ENCODE measurements at places on chromosomes 4 and X.

- no peak for DNase-seq
Measured at GRCh38 chrX:110172215-110172614, 145.7 kb downstream of the AMMECR1 start.

- no peak for DNase-seq
Measured at GRCh38 chrX:15664487-15665444, at the start of gene CLTRN. Gene CLTRN (minus strand): TSS chrX:15664805. CDS start chrX:15664775, 30 bp downstream.

GRCh38 chrX:112761242-112762207, 79.1 kb downstream of the AMOT start:
- DNase-seq, result no peak

GRCh38 chr4:15245006-15245530, 182.8 kb upstream of the C1QTNF7 start:
- DNase-seq, result no peak

GRCh38 chr4:150136036-150136435, 57.8 kb downstream of the DCLK2 start:
- no peak for DNase-seq

GRCh38 chrX:139932073-139932900, 566 bp downstream of the ATP11C start:
- DNase-seq, result peak; percentile 30

GRCh38 chr4:125741825-125742452, 427.2 kb downstream of the FAT4 start:
- DNase-seq, result no peak

DNA sequence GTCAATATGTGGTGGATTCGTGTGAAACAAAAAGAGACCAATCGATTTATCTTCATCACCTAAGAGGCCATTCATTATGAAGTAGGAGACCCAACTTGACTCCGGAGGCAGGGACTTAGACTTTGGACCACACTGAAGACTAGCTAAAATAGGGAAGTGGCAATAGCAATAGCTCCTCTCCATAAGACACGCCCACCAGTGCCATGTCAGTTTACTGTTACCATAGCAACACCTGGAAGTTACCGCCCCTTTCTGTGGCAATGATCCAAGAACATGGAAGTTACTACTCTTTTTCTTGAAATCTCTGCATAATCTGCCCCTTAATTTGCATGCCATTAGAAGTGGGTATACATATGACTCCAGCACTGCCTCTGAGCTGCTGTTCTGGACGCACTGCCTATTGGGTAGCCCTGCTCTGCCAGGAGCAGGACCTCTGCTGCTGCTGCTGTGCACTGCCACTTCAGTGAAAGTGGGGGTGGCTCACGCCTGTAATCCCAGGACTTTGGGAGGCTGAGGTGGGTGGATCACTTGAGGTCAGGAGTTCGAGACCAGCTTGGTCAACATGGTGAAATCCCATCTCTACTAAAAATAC, 163.2 kb downstream of the PRKX start:
- DNase-seq, result no peak

DNA sequence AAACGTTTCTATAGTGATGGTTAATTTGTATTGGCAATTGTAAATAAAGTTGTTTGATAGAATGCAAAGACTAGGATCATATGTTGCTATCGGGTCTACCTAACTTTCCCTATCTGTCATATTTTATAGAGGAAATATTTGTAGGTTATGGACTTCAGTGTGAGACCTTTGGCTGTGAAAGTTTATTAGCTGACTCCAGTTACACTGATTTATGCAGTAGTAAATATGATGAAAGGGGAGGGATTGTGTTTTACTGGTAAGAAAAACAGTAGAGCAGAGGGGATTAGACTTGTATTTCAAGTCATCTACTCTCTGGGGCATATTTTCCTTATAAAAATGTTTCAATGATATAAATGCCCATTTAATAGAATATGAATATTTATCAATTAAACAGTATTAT, 43.8 kb downstream of the ADGRL3 start:
- DNase-seq, result no peak

DNA sequence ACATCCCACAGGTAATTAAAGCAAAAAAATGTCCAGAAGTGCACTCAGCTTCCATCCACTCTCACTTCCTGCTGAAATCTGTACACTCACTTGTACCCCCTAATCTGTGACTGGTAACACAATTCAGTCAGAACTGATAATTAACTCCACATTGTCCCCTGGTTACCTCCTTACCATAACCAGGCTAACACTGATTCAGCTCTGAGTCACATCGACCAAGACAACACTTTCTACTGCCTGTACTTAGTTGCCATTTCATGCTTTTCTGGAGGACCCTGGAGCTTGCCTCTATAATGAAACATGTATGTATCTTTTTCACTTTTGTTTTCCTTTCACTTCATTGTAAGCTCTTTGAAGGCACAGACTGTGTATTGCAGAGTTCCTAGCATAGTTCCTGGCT, 130.9 kb upstream of the GABRG1 start:
- no peak for DNase-seq

GRCh38 chrX:1126738-1127137, 85.7 kb downstream of the CRLF2 start:
- no peak for DNase-seq

DNA sequence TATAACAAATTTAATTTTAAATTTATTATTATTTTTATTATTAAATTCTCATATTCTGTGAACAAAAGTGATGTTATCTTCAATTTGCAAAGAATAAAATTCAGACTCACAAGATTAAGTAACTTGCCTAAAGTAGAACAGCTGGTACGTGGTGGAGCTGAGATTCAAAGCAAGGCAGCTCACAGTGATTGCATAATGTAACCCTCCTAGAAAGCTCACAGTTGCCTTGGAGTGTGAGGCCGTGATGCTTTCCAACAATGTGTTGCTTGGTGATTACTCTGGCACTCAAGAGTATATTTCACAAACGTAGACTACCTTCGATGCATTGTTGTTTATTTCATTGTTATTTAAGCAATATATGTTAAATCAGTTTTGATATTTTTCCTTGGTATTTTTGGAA, 1039.2 kb upstream of the PABPC4L start:
- no peak for DNase-seq

GRCh38 chrX:111503485-111503993, 7.9 kb upstream of the SERTM2 start:
- no peak for DNase-seq

GRCh38 chr4:176708771-176709311, 83.9 kb downstream of the VEGFC start:
- no peak for DNase-seq

DNA sequence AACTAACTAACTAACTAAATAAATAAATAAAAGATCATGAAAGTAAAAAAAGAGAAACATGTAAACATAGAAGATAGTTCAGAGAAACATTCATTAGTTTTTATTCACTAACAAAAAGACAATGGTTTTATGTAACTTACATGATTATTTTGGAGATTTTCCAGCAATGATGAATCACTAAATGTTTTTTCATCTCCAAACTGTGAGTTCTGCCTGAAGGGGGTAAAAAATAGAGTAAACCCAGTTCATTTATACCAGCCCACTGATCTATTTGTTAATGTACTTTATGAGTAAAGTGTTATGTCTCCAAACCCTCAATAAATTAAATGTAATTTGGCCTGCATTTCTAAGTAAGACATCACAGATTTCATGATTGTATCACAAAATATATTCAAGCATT, 101.1 kb downstream of the ATP8A1 start:
- DNase-seq, result no peak

DNA sequence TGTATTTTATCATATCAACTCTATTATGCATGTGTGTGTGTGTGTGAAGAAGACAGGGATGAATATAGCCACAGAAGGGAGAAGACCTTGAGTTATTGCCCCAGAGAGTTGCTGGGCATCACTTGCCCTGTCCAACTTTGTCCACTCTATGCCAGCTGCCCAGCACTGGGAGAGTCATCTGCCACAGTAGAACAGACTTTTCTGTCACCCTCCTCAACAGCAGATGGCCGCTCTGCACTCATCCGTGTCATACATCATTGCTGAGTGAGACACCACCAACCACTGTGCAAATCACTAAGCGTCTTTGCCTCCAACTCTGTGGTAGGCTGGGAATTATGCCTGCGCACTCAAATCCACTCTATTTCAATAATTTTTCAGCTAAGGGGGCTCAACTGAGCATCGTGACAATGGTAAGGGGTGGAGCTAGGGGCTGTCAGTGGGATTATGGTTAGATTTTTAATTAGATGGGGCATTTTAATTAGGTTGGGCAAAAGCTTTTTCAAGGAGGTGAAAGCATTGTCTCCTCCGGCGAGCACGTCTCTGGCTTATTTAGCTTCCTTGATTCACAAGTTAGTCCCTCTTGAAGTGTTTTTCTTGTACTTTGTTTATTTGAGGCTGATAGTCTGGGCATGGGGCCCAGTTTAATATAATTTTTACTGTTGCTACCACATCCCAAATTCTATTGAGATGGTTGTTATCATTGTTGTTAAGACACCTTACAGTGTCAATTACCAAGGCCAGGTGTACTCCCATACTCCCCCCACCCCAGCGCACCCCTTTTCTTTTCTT, 100.1 kb upstream of the KLF3 start:
- no peak for DNase-seq

DNA sequence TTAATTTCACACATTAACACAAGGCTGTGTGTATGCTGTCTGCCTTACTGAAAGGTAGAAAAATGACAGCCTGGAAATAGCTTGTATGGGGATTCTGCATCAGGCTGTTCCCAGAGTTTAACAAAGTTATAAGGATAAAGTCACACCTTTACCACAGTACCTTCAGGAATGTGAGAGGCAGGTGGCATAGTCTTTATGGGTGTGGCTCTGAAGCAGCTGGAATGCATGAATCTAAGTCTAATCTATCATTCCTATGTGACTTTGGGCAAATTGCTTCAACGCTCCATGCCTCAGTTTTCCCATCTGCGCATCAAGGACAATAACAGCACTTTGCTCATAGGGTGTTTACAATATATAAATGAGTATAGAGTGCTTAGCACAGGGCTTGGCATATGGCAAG, 84.2 kb upstream of the EGFL6 start:
- no peak for DNase-seq

- no peak for DNase-seq
Measured at GRCh38 chrX:55593756-55594257, 29.4 kb upstream of the FOXR2 start.

DNA sequence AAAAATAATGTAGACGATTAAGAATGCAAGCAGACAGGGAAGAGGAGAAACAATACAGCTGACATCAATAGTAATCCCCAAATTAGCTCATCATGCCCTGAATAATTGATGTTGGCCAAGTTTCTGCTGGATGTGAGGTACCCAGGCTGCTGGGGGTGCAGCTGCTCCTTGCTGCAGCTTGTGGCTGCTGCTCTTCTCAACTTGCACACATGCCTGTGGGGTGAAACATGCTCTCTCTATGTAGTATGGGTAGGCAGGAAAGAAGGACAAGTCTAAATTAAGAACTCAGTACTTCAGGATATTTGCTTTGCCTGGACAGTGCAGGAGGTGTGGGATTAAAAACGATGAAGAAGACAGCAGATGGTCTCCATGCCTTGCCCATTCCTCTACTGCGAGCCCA, 16.7 kb downstream of the EDA2R start:
- no peak for DNase-seq

DNA sequence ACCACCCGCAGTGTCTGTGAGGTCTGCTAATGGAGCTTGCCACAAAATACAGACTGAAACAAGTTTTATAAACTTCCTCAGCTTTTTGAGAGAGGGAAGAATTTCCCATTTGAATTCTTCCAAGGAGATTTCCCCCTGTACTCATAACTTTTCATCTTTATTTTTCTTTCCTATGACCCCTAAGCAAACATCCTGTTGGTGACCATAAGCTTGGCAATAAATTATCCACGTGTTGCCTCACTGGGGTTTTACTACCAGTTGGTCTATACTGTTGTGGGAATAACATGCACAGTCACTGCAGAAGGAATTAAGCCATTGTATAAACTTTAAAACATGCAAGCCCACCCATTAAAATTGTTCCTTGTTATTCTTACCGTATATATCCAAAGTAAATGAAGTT, 86.2 kb downstream of the SLC39A8 start:
- DNase-seq, result no peak

DNA sequence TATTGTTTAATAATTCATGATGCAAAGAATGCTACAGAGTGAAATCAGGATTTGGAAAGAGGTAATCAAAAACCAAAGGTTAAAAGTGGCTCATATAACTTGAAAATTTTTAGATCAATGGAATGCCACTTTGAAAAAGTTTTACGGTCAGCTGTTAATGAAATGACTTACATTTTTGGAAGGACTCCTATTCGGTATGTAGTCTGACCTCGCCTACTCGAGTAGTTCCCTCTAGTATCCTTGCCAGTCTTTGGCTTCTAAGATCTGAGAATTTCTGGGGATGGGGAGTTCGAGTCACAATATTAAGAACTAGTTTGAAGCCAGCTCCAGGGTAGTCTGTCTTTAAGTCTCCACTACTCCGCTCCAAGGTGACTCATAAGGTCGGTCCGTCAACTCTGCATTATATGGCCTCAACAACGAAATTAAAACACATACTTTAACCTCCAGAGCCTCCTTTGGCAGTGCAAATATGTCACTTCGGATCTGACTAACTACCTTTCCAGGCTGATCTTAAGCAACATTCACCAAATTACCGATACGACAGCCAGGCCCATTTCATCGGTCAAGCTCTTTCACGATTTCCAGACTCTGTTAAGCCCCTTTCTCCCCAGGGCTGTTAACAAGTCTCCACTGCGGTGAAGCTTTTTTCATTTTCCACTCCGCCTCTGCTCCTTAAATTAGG, 733 bp upstream of the NAA15 start:
- DNase-seq, result no peak

DNA sequence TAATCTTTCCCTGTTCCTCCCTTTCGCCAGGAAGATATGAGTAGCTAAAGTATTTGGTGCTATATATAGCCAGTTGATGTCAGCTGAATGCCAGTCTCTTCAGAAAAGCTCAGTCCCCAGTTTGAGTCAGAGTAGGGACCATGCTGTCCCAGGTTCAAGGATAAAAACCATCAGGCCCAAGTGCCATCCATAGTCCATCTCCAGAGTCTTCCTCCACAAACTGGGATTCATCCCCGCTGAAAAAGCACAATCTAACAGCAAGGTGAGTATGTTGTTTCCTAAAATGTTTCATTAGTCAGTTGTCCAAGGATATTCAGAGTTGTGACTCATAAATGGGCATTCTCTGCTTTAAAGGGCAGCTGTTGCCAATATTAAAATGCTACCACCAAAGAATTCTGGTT, at the start of gene MYOZ2:
TSS of gene MYOZ2 (plus strand) at position 112 of the 401 bp plus-strand sequence. CDS start 694 bp downstream, outside the sequence.
- no peak for DNase-seq

GRCh38 chr4:165478260-165478659, 99.5 kb downstream of the CPE start:
- no peak for DNase-seq

DNA sequence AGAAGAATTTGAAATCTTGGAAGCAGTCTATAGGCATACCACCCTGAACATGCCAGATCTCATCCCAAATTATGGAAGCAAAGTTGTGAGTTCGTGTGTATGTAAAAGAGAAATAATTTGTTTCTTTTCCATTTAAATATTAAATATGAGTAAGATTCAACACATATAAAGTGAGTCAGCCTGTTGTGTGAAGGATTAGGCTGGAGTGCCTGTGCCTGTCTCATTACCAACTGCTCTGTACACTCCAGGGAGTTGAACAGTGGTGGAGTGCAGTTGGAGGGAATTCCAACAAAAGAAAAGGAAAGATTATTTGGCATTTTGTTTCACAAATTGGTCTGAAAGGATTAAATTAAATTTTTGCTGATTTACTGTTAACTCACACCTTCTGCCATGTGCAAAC, 435.6 kb downstream of the FAT4 start:
- DNase-seq, result no peak
